Uterus (tissue), 4 donors: ENCODE measurements at places on chromosomes 4 and X. TPM values are rescaled to one million over a fixed set of nuclear protein-coding genes. Genes with fewer than 3 reads are reported as not detected.

- DNase-seq: no peak
These were observed 93.9 kb upstream of the CBR4 start for GRCh38 chr4:169103966-169104412.

GRCh38 chrX:65744965-65745364 is 77.5 kb downstream of the MSN start:
- DNase-seq: no peak

UGT2B15 gene
- total RNA-seq: not detected

GYPA gene
- not detected for total RNA-seq

GRCh38 chr4:154872198-154872597 is 91.1 kb downstream of the RBM46 start:
- no peak for DNase-seq

IL13RA2 gene
- total RNA-seq: not detected

TMPRSS11A gene
- total RNA-seq: not detected
